Activated T-cell treated with anti-CD3 and anti-CD28 coated beads for 24 hours (primary cell): ENCODE measurements at places on chromosomes 4 and X.

GRCh38 chr4:81040012-81040659 lies 9.6 kb downstream of the BMP3 start:
- no peak for DNase-seq

DNA sequence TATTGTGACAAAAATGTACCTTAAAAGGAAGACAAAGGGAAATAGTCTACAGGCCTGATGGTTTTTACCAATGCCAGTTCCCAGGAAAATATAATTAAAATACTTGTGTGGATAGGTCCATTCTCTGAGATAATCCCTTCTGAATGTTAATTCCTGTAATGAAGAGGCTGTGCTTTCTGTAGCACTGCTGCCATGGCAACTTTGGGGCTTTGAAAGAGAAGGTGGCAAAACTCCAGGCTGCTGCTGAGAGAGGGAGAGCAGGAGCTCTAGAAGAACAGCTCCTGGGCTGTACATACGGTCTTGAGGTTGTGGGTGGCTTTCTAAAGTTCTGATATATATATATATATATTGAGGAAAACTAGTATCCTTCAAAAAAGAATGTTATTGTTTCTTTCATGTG lies 125.4 kb downstream of the PDLIM5 start:
- DNase-seq: no peak

DNA sequence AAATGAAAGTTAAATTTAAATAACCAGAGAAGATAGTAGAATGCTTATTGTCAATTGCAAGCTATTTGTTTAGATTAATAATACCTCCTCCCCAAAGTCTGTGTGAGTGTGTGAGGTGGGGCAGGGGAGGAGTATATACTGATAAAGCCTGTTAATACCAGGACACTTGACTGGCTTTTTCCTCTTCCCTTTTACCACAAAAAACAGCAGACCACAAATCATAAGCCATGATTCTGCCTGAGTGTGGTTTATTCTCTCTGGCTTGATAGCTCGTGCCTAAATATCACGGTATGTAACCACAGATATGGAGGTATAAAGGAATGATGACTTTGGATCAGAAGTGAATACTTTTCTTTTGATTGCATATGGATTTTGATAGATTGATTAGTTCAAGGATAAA lies 21.9 kb upstream of the SCRG1 start:
- no peak for DNase-seq

DNA sequence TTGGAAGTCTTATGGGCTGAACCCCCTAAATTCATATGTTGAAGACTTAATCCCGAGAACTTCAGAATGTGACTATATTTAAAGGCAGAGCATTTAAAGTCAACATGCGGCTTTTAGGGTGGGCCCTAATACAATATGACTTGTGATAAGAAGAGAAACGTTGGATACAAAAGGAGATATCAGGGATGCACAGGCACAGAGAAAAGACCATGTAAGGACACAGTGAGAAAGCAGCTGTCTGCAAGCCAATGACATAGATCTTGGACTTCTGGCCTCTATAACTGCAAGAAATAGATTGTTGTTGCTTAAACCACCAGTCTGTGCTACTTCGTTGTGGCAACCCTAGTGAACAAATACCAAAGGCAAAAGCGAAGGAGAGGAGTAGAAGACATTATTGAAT lies 42.2 kb downstream of the GABRG1 start:
- no peak for DNase-seq

GRCh38 chr4:106893903-106894302 lies 142.2 kb downstream of the DKK2 start:
- DNase-seq: no peak

GRCh38 chrX:48711162-48711928 lies 14.8 kb downstream of the SUV39H1 start:
- no peak for DNase-seq

DNA sequence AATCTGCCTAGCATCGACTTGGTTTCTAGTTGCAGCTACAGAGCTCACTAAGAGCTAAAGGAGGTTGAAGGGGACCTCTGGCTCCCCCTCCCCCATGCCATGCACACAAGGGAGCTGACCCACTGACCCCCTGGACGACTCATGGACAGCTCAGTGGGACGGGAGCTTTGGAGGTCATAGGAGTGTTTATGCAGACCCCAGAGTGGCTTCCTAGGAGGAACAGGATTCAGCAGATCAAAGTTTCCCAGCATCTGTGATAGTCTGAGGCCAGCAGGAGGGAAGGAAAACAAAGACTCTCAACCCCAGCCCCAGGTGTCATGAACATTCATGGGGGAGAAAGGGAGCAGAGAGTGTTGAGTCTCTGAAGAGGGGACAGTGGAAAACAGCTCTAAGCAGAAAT lies 104.4 kb downstream of the ARSF start:
- no peak for DNase-seq

- no peak for DNase-seq
Observed at GRCh38 chrX:152907084-152907651, 9.3 kb downstream of the ZNF185 start.

DNA sequence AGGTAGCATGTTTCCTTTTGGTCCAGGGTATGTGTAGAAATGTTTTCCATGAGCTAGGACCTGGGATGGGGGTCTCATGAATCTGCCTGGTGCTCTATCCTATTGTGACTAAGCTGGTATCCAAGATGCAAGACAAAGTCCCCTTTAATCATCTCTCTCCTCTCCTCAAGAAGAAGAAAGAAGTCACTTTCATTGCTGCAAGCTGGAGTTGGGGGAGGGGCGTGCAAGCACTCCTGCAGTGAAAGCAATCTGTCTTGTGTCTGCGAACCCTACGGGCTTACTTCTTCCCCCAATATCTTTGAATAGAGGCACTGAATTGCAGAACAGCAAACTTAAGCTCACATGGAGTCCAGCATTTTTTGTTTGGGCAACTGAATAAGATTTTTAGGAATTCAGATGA lies 27.2 kb upstream of the GRPR start:
- no peak for DNase-seq

DNA sequence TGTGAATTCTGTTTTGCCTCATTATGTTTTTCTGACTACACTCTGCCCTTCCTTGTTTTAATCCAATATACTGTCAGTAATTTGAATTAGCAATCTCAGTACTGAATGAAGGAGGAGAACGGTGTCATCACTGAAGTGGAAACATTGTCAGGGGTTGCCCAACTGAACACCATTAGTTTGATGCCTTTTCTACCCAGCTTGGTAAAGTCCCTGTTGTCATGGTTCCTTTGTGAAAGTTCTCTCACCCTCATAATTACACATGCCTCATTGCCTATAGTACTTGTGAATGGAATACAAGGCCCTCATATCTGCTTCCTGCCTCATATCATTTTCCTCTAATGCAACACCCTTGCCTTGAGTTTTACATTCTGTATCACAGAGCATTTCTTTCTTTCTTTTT lies 76.9 kb downstream of the RRAGB start:
- DNase-seq: no peak

GRCh38 chr4:20687864-20688263 lies 12.4 kb upstream of the PACRGL start:
- no peak for DNase-seq

- DNase-seq: no peak
Observed at GRCh38 chr4:82266345-82266744, 107.4 kb downstream of the HNRNPD start.

- no peak for DNase-seq
Observed at GRCh38 chr4:47101453-47101852, 70.1 kb downstream of the GABRB1 start.

DNA sequence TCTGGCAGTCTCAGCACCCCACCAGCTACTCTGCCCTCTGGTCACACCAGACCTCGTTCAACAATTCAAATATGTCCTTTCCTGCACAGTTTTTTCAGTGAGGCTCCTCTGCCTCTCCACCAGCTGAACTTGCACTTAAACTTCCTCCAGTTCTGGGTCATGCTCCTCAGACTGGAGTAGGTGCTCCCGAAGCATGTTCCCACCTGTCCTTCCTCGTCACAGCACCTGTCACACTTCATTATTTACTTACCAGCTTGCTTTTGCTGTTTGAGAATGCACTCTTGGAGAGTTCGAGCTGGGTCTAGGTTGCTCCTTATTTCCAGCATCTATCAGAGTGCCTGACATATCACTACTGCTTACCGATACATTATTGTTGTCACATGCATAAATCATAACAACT lies 144.8 kb upstream of the TTC29 start:
- no peak for DNase-seq

DNA sequence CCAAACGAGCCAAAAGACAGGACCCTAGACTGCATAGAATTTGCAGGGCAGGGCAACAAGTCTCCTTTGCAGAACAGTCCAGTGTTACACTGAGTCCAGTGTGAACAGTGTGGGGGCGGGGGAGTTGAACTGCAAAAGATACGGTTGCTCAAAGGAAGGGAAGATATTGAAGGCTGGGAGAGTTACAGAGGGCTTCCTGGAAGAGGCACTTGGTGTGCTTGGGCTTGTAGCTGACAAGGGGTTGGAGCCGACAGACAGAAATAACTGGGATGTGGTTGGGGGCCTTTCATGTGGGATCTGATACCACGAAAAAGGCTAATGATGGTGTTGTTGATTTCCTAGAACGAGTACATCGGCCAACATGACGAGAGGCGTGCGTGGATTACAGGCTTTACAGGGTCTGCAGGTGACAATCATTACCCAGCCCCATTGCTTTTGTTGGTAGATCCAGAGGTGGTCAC lies 6.1 kb downstream of the XPNPEP2 start:
- no peak for DNase-seq

GRCh38 chr4:95516528-95517017 lies 32.2 kb downstream of the UNC5C start:
- no peak for DNase-seq

DNA sequence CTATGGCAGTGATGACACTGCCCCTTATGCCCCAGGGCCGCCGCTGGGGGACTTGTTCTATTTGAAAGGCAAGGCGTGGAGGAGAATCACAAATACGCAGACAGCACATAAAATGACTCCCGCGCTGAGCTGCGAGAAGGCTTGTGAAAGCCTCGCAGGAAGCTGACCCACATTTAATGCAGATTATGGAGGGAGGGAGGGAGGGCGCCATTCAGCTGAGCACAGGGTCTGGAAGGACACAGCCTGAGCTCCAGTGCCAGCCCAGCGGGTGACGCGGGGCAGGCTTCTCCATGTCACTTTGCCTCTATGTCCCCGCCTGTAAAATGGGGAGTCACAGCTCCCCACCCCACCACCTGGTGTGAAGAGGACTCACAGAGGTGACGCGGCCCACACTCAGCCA lies 14.3 kb downstream of the ABLIM2 start:
- DNase-seq: no peak

DNA sequence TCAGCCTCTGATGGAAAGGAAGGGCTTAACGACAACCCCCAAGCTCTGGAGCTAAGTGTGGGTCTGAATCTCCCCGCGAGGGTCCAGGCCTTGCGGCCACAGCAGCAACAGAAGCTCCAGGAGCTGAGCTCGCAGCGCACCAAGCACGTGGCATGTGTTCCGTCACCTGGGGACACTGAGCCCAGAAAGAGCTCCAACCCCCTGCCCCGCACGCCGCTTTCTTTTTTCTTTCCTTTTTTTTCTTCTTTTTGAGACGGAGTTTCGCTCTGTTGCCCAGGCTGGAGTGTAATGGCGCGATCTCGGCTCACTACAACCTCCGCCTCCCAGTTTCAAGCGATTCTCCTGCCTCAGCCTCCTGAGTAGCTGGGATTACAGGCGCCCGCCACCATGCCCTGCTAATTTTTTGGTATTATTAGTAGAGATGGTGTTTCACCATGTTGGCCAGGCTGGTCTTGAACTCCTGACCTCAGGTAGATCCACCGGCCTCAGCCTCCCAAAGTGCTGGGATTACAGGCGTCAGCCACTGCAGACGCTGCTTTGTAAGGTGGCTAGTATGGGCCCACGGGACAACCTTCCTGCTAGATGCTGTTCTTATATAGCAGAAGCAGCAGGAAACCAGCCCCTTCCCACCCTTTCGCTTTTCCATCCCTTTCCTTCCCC lies 685 bp upstream of the TNIP2 start:
- no peak for DNase-seq
